ENCODE measurements at places on chromosomes 5 and 9.

DNA sequence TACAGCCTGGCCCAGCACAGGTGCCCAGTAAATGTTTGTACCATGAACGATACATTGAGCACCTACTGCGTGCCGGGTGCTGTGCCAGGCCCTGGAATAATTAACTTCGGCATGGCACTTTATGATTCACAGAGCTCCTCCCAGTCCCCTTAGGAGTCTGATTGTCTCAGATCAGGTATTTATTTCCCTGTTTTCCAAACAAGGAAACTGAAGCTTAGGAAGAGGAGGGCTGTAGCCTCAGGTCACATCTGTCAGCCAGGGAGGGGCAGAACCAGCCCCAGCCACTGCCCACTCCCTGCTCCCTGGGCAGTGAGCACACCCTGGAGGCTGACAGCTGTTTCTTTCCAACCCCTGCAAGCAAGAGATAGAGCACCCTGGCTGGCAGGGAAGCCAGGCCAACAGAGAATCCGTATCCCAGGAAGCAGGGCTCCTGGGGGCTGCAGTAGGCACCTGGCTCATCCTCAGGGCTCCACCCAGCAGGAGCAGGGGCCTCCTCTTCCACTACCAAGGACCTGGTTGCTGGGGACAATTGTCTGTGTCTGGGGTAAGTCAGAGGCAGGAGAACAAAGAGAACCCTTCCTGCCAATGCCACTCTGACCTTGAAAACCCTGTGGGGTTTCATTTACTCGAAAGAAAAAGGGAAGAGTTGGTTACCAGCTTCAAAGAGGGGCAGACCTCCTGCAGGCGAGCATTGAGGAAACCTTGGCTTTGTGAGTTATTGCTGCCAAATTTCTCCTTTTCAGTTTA lies 69.0 kb downstream of the DAB2IP start:
- no peak for DNase-seq

- no peak for DNase-seq
These were observed 611.1 kb downstream of the HTR1A start for GRCh38 chr5:63351164-63351563.

DNA sequence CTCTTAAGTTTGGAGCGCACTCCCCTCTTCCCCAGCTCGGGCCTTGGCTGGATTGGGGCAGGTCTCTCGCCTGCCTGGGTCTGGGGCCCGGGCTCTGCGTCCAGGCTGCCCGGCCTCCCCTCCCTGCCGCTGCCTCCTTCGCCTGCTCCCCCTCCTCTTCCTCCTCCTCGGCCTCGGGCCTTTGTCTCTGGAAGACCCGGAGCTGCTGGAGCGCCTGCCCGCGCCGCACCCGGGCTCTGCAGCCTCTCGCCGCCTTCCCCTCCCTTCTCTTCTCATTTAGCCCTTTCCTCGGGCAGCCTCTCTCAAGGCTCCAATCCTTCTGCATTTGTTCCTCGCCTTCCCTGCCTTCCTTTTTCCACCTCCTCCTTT lies 218.5 kb downstream of the C9orf50 start:
- no peak for DNase-seq

GRCh38 chr9:3777137-3777536 lies 251.3 kb upstream of the RFX3 start:
- DNase-seq = no peak

GRCh38 chr5:132758451-132758850 lies 11.2 kb downstream of the CCNI2 start:
- DNase-seq = no peak
